ENCODE measurements at places on chromosomes 2 and 18.

DNA sequence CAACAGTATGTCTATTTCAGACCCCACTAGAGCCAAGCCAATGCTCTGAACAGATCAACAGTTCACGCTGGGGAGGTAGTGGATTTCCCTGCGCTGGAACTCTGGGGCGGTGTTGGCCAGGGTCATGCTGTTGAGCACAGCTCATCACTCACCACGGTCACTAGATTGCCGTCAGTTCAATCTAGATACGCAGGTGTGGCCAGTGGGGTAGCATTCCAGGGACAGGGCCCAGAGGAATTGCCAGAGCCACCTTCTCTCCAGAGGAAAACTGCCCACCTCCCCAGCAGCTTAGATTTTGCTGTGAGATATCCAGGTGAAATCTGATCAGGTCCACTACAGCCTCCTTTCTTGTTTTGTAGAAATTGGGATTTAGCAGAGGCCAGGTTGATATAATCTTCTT, 101.8 kb downstream of the SOX11 start:
- DNase-seq, result no peak

GRCh38 chr2:8472545-8473323, 209.1 kb upstream of the ID2 start:
- no peak for DNase-seq

GRCh38 chr2:139296672-139297209, 516.6 kb upstream of the NXPH2 start:
- DNase-seq, result no peak

DNA sequence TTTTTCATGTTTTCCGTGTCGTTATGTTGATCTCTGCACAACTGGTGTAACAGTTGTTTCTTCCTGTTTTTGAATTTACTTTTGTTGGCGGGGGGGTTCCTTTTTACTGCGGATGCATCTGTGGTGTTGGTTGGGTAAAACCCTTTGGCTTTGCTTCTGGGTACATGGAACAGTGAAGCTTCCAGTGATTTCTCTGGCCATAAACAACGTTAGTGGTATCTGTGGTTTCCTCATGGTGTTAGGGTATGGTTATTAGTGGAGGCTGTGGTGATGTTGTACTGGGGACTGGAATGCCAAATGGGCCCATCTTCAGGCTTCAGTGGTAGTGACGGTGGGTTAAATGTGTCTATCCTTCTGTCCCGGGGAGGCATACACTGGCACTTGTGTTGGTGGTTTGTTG, 285.4 kb upstream of the ZNF804A start:
- no peak for DNase-seq

- DNase-seq, result no peak
Observed at GRCh38 chr2:136572335-136572734, 193.0 kb upstream of the THSD7B start.

GRCh38 chr2:232568161-232568560, 17.7 kb downstream of the EIF4E2 start:
- DNase-seq, result no peak

- no peak for DNase-seq
Observed at GRCh38 chr2:28327581-28327955, 65.1 kb upstream of the FOSL2 start.

DNA sequence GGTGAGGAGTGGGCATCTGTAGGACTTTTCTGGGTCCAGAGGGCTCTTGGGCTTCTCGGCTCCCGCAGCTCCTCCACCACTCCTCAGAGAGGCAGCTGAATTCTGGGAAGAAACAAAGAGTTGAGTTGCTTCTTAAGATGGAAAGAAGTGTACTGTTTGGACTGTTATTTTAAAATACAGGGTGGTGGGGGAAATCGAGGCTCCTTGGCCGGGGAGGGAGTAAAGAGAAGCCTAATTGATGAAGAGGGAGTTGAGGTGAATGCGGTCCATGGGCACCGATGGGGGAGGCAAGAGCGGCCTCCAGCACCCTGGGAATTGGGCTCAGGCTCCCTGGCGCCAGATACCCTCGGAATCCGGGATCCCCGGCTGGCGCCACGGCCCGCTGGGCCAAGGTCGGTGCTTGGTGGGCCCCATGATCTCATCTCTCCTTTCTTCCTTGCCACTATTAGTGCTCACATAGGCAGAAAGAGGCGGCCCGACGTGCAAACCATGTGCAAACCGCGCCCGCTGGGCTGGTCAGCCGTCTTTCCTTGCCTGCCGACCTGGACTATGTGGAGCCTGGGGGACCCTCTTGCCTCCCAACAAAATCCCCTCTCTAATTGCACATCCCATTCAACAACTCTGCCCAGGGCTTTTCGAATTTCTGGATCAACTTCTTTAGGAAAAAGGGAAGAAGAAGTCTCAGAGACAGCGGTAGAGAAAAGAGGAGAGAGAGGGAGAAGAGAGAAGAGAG, 604 bp upstream of the SIX3 start:
- DNase-seq, result no peak

- no peak for DNase-seq
Observed at GRCh38 chr2:207334624-207335371, 169.1 kb upstream of the KLF7 start.

DNA sequence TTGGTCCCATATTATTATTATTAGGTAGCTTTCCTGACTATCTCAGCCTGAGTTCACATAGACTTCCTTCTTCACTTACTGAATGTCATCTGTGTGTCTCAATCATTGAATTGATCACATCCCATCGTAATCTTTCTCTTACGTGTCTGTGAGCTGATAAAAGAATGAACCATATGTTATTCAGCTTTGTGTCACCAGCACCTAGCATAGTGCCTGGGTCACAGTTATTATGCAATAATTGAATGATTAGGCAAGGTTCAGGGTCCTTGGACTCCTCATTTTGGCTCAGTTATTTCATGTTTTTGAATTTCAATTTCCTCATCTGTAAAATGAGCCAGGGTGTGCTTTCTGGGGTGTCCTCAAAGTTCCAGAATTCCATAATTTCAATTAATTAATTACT, 107.2 kb downstream of the ZEB2 start:
- DNase-seq, result no peak

All from stimulated activated CD8-positive, alpha-beta memory T cell treated with anti-CD3 and anti-CD28 coated beads, Interleukin-7, amount 100 ng/mL, for 24 hours (primary cell).